NCI-H524 treated with DMSO at 0.1 percent for 48 hours (cell line): ENCODE measurements at places on chromosomes 11 and 22.

- no peak for DNase-seq
These were observed 17.2 kb downstream of the AP2A2 start for GRCh38 chr11:942823-943222.

DNA sequence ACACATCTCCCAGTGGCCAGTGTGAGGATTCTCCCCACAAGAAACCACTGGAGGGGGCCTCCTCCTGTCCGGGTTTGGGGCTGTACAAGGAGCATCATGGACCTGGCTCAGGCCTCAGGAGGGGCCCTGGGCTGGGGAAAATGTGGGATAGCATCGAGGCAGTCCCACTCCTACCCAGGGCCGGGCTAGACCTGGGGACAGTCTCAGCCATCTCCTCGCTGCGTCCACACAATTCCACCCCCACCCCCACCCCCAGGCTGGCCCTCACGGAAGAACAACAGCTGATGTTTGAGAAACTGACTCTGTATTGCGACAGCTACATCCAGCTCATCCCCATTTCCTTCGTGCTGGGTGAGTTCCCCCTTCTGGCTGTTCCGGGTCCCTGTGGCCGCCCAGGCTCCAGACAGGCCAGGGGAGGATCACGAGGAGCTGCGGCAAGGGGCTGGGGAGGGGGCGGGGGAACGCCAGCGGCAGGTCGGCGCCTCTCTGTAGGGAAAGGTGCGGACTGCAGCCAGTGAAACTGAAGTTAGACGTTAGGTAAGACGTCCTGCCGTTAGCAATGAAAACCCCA is 4.8 kb downstream of the BEST1 start:
- DNase-seq = no peak

- DNase-seq = no peak
These were observed 106.4 kb downstream of the MIAT start for GRCh38 chr22:26763633-26764361.

GRCh38 chr11:860234-861104 is 17.8 kb downstream of the TSPAN4 start:
- DNase-seq = no peak

DNA sequence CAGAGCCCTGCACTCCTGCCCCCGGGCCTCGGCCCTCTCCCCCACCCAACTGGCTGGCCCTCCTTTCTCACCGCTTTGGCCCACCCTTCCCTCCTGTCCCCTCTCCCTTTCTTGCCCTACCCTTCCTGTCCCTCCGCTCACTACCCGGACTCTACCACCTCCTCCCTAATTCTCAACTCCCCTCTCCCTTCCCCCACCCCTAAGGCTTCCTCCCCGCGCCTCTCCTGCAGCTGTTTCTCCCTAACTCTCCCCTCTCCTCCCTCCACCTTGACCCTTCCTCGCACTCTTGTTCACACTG is 421 bp downstream of the SLC15A3 start:
- no peak for DNase-seq

DNA sequence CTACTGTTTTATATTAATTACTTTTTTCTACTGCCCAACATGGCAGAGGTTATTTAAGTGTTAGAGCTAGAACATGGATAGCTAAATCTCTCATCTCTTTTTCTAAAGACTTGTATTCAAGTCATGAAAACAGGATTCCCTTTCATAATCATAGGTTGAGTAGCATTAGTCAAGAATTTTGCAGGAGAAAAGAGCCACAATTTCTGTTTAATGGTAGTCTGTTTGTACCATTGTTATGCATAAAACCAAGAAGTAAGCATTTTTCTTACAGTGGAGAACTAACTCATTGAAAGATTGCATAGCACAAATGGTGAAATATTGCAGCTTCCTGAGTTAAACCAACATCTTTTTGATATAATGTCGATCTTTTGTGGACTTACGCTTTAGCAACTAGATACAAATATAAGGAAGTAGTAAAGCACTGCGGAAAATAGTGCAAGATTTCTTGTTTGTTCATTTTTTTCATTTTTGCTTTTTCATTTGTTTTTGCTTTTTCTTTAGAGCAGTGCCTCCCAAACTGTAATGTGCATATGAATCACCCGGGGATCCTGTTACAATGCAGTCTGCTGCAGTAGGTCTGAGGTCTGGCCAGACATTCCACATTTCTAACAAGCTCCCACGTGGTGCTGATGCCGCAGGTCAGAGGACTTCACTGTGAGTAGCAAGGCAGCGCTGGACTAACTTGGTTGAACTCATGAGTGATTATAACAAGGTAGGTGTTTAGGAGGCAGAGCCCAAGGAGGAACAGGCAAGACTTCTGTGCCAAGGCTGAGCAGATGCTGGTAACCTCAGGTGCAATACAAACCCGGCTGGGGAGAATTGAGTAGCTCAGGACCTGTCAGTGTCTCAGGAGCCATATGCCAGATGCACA is 4.6 kb downstream of the ETS1 start:
- no peak for DNase-seq

GRCh38 chr11:62857541-62857982 is 18.2 kb upstream of the WDR74 start:
- DNase-seq = no peak

DNA sequence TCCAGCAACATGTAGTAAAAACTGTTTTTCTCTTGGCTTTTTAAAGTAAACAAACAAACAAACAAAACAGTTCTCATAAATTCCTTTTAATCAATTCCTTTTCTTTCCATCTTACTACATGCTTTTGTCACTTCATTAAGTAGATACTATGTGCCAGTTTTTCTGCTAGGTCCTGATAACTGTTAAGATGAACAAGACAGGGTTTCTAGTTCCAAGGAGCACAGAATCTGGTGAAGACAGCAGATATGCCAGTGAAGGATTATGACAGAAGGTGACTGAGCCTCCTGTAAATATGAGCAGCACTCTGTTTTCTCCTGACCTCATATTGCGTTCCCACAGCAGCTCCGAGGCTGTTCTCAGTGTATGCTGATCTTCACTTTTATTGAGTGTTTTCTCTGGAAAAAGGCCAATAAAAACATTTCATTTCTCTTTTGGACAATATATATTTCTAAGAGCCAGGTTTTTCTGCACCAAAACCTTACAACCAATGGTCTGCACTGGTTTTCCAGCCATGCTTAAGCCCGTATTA is 45.8 kb downstream of the HEPHL1 start:
- no peak for DNase-seq

DNA sequence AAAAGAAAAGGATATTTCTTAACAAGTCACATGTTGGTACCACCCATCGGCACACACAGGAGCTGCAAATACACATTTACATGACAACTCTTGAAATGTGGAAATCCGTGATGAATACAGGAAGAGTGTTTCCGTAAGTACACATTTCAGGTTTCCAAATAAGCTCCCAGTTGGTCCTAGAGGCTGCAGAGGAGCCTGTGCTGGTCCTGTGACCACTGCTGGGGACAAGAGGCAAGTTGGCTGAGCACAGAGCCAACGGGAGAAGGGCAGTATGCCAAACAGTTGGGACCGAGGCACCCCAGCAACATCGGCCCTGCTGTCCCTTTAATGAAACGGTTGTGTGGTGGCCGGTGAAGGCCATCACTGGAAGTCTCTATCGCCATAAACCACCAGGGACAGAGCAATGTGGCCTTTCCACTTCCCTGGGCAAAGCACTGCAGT is 38.5 kb upstream of the ARFGAP3 start:
- DNase-seq = no peak

GRCh38 chr11:13495929-13496328 is at the start of gene PTH:
Gene PTH (minus strand): TSS chr11:13495997. CDS start chr11:13492855, 3,142 bp downstream.
- no peak for DNase-seq

DNA sequence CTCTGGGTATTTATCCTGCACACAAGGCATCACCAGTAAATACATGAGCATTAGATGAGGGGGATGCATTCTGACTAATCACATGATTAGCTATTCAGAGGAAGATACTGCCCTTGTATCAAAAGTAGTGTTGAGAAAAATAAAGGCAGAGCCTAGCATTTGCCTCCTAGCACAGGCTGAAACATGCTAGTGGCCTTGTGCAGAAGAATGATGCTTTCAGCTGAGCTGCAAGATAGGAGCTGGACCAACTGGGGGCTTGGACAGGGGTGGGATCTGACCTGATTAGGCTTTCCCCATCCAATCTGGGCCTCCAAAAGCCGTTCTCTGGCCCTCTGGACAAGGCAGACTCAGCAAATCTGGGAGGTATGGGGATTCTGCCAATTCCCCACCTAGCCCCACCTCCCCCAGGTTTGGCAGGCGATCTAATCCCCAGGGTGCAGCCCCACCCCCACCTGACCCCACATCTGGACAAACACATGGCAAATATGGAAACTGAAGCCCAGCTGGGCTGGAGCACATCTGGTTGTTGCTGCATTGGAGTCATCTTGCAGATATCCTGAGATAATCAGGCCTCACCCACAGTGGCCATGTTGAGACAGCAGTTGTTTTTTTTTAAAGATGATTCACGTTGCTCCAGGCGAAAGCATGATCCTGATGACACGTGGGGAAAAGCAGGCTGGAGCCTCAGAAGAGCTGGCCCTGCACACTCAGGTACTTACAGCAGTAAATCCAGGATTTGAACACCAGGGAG is 4.4 kb upstream of the MISFA start:
- no peak for DNase-seq

- DNase-seq = no peak
These were observed 6.9 kb downstream of the OR8B12 start for GRCh38 chr11:124536520-124536919.

DNA sequence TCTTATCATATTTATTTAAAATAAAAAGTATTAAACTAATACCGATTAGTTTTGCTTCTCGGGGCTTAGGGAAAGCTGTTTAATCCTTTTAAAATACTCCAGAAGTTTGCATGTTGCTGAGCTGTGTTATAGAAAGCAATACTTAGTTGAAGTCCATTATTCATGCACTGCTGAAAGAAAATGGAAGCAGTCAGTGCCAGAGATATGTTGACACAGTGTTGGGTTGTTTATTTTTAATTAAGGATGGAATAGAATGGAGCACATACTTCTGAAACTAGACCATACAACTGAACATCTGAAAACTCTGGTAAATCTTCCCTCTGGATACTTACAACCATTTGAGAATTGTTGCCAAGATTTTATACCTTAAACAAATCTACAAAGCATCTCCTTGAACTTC is 282.7 kb upstream of the CCDC179 start:
- no peak for DNase-seq

DNA sequence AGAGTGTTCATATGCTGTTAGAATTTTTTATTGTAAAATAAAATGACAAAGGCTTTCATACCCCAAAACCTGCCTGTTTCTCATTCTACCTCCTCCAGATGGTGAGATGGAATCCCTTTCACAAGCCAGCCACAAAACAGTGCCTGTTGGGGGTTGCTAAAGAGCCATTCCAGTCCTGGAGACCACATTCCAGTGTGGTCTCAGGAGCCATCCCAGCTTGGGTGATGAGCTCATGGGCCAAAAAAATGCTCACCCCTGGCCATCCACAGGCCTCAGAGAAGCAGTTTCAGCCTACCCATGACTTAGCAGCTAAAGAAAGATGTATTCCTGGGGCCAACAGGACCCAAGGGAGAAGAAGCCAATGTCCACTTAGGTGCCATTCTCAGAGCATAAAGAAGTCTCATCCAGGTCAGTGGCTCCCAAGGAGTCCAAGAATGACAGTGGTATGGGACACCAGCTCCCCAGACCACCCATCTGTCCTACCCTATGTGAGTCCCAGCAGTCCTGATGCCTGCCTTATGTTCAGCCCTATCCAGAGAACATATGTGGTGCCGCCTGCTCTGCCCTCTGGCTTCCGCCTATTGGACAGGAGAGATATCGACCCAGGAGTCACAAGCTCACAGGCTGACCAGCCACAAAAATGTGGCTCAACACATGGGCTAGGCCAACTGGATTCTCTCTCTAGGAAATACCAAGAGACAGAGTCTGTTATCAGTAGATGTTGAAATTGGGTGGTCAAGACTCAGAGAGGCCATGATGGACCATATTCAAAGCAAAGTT is 26.4 kb downstream of the C11orf91 start:
- DNase-seq = no peak
